ENCODE measurements at places on chromosomes 16 and 17.

GRCh38 chr16:86363057-86363490, 147.3 kb upstream of the FOXF1 start:
- no peak for DNase-seq

- no peak for DNase-seq
Observed at GRCh38 chr16:3983081-3983520, 102.6 kb upstream of the CREBBP start.

DNA sequence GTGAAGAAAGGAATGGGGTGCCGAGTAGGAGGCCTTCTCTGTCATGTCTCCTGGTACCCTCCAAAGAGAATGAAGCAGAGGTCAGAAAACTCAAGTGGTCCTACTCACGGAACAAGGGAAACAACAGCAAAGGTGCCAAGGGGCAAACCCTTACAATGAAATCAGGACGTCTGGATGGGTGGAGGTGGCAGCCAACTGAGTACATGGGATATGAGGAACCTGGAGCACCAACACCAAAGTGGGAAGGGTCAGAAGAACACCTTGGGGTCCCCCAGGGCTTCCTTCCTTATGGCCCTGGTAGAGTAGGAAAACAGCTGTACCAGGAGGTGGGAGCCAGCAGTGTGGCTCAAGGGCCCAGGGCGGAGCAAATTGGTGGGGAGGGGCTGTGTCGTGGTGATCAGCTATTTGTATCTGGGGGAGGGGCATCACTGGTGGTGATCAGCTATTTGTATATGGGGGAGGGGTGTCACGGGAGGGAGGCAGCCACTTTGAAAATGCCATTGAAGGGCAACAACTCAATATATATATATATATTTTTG, 643 bp downstream of the HIGD1B start:
- DNase-seq: no peak

DNA sequence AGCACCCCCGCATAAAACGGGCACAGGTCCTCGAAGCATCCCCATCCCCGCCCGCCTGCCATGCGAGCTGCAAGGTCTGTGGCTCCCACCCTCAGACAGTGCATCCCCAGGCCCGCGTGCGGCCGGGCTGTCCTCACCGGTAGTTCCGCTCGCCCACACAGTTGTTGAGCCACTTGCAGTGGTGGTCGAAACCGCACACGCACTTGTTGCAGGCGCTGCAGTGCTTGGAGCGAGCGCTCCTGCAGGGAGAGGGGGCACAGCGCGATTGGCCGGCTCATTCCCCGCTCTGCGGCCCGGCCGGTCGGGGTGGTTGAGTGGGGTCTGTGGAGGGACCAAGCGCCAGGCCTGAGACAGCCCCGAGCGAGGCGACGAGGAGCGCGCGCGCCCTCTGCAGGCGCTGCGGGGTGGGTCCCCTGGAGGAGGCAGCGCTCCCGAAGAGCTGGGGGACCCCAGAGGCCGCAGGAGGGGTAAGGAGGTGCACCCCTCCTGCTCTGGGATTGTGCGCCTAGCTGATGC, 6.0 kb upstream of the TPPP3 start:
- no peak for DNase-seq

DNA sequence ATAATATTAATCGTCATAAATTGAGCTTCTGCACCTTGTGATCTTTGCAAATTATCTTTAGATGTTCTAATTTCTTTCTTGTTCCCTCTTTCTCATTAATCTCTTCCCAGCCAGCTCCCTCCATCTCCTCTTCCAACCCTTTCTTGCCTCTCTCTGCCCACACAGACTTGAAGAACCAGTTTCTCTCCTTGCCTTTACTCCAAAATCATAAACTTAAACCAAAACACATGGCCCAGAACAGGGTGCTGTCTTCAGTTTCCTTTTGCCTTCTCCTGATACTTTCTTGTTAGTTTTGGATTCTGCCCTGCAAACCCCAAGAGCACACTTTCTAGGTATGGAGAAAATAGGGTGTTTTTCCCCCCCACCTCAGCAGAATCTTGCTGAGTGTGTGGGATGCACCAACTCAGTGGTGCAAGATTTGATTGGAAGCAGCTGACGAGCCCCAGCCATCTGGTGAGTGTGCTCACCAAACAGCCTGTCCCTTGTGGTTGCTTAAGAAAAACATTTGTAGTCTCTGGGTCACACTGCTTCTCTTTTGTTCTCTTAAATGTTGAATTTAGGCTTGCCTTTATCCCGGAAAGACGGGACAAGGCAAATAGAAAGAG, 175.8 kb upstream of the MAF start:
- DNase-seq: no peak

DNA sequence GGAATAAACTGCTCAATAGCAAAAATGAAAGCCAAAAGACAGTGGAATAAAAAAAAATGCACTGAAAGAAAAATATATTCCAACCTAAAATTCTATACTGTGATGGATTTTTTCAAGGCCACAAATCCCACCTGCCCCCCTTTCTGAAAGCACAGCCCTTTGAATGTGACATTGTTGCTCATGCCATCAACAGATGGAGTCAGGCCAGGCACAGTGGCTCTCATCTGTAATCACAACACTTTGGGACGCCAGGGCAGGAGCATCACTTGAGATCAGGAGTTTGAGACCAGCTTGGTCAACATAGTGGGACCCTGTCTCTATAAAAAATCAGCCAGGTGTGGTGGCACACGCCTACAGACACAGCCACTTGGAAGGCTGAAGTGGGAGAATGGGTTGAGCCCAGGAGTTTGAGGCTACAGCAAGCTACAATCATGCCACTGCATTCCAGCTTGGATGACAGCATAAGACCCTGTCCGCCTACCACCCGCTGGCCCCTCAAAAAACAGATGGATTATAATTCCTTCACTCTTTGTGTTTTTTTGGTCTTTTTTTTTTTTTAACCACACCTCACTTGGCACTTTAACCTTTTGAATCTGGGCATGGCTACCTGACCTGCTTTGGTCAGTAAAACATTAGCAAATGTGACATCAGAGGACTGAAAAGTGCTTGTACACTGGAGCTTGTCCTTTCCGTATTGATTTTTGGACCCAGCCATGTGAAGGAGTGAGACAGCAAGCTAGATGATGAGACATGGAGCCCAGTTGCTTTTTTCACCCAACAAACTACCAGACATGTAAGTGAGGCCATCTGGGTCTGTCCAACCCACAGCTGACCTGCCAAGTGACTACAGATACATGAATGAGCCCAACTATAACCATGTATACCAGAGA, 36.3 kb downstream of the GLG1 start:
- DNase-seq: no peak

- no peak for DNase-seq
Observed at GRCh38 chr17:54256401-54256929, 433.7 kb downstream of the KIF2B start.

GRCh38 chr17:8832711-8833352, 33.7 kb upstream of the MFSD6L start:
- DNase-seq: no peak

DNA sequence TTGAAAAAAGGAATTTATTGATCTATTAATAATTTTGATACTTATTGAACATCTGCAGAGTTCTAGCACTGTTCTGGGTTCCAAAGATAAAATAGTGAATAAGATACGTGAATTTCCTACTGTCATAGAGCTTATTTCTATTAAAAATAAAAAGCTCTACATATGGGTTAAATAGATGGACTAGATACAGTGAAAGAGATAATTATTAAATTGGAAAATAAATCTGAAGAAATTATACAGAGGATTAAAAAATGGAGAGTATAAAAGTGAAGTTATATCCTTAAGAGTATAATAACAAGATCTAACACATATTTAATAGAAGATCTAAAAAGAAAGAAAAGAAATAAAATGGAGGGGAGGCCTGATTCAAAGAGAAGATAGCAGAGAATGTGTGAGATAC, 10.1 kb upstream of the ABCA5 start:
- no peak for DNase-seq

GRCh38 chr17:15239491-15239890, 25.6 kb downstream of the PMP22 start:
- no peak for DNase-seq

- DNase-seq: no peak
Observed at GRCh38 chr16:56609463-56609921, 1.1 kb downstream of the MT2A start.

- DNase-seq: no peak
Observed at GRCh38 chr17:76886395-76886794, 18.2 kb downstream of the MGAT5B start.

GRCh38 chr16:26909623-26910022, 157.1 kb upstream of the C16orf82 start:
- no peak for DNase-seq

DNA sequence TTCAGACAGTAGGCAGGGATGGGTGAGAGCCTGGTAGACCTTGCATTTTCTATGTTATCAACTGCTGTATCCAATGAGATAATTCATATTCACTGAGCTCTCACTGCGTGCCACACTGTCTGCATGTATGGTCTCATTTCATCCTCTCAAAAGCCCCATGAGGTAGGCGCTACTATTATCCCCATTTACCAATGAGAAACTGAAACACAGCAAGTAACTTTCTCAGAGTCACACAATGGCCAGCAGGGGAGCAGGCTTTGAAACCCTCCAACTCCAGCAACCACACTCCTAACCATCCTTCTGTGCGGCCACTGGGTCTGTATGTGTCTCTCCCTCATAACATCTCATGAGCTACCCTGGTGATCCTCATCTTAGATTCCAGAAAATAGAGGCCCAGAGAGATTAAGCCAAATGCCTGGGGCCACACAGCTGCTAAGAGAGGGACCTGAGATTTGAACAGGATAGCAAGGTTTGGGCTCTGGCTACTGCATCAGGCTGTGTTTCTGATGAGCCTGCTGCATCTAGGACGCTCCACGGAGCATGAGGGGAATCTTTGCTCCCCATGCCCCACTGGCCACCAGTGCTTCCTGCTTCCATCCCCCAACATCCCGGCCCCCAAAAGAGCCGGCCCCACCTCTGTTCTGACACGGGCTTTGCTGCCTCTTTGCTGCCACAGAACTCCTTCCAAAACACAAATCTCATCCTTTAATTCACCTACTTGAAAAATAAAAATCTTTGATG, 3.2 kb downstream of the CCR7 start:
- DNase-seq: no peak

DNA sequence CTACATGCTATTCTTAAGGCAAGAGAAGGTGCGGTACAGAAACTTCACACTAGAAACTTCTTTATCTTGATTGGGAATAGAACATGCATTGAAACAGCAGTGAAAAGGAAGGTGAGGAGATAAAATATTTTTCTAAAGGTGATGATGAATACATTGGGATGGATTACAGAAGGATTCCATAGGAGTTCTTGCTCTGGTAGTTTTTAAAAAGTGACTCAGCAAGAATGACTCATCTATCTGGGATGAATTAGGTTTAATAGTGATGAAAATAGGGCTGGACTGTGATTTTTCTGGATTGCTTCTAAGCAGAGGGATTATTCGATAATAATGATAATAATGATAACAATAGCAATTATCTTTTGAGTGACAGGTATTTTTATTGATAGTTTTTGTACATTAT, 65.6 kb upstream of the HS3ST4 start:
- DNase-seq: no peak

GRCh38 chr16:68252383-68252782, 7.2 kb downstream of the PLA2G15 start:
- no peak for DNase-seq

GRCh38 chr17:48818361-48818841, 1.4 kb upstream of the TTLL6 start:
- DNase-seq: no peak

- no peak for DNase-seq
Observed at GRCh38 chr17:63792055-63792729, 18.2 kb downstream of the DDX42 start.

GRCh38 chr17:34675143-34675542, 95.8 kb downstream of the TMEM132E start:
- DNase-seq: no peak

DNA sequence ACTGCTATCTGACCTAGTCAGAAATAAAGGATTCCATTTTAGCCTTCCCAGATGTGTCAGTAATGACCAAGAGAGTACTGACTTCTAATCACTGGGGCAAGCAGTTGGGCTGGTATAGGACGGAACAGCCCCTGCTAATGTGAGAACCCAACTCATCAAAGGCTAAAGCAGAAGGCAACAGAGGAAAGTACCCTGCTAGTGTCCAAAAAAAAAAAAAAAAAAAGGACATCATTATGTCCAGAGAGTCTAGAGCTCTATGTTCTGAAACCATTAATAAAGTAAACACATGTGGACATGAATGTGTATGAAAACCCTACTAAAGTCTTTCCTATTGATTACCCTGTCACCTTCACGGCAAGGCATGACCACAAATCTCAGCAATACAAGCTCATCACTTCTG, 85.0 kb downstream of the CYTH1 start:
- DNase-seq: no peak

GRCh38 chr17:35073991-35074627, 10.6 kb upstream of the RFFL start:
- no peak for DNase-seq

- no peak for DNase-seq
Observed at GRCh38 chr17:32854832-32855389, 22.0 kb downstream of the MYO1D start.

Data from SK-N-MC (cell line).